ENCODE measurements at places on chromosomes 13 and 19.

DNA sequence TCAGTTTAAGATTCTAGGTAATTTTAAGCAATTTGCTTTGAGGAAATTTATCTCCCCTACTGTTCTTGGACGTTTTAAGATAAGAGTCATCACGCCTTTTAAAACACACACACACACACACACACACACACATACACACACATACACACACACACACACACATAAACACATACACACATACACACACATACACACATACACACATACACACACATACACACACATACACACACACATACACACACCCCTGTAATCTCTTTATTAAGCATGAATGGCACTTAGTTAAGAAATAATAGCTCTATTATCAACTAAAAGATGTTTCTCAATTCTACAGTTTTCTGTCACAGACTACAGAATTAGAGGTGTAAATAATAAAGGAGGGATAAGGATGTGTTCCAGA lies 49.2 kb downstream of the EFNB2 start:
- no peak for DNase-seq

DNA sequence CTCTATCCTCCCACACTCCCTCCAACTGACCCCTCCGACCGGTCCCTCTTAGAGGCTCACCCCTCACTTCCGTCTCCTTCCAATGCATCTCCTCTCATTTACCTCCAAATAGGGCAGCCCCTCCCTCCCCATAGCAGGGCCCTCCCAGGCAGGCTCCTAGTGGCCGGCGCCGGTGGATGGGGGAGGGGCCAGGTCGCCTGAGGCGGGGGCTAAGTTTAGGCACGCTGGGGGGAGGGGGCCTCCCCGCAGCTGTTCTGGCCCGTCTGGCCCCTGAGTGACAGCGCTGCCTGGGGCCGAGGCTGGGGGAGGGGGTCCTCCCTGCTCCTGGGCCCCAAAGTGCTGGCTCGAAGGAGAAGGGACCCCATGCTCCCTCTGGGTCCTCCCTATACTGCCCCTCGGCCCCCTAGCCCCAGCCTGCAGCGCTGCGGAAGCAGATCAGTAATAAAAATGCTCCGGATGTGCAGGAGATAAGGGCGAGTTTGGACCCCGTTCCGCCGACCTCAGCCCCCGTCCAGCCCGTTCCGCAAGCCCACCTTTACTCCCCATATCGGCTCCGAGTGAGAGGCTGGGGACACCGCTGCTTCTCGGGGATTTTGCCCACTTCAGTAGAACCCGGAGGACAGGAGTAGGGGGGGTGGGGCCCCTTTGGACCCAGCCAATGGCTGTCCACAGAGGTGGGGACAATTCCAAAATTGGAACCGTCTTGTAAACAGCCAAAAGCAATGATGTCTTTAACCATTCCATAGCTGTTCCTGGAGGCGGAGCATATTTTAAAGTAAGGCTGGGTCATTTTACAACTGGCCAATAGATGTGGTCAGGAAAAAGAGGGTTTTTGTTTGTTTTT lies 4.0 kb downstream of the RTN2 start:
- no peak for DNase-seq

DNA sequence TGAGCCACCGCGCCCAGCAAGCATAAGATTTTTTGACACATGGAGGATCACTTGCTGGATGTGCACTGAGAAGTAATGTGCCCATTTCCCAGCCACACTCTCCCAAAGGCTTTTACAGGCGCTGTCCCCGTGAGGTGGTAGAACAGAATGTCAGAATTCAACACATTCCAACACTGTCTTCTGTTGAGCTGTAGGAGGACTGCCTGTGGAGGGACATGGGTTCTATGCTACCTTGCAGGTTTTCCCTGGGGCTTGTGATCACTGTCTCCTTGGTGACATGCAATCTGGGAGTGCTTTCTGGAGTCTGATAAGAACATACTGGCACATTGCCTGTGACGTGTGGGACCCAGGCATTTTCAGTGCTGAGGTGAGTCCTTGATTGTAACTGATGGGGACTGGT lies 38.5 kb downstream of the DPRX start:
- no peak for DNase-seq

- DNase-seq, result no peak
Observed at GRCh38 chr13:111536075-111536642, 215.7 kb downstream of the TEX29 start.

DNA sequence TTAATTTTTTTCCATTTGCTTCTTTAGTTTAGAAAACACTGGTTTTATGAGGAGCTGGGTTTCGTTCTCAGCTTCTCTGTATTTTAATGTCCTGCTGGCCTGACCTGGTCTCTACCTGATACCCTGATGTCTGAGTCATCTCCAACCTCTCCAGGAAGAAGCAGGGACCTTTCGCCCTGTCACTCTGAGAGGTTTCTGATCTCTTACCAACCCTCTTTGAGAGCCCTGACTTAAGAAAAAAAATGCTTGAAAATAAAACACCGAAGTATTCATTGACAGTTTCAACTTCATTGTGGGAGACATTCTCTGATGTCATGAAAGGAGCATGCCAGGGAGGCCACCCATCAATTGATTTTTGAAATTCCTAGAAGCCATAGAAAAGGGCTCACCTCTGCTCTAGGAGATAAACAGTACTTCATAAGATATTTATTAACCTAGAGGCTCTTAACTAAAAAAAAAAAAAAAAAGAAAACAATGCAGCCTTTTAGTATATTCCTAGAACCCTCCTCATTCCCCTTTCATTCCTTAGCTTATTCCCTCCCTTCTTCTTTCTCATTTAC lies 234.8 kb downstream of the ENOX1 start:
- no peak for DNase-seq

DNA sequence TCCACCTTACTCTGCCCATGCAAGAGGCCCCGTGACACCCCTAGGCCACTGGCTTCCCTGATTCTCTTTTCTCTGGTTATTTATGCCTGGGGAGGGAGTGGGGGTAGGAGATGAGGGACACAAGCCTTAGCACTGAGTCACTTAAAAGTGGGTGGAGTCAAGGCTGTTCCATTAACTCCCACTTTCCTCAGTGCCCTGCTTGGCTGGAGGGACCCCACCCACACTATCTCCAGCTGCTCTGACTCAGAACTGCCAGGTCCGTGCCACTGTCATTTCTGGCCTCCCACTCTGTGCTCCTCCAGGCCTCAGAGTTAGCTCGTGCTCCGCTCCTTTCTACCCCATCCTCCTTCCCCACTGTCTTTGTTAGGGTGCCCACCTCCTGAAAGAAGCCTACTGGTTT lies 113.4 kb upstream of the UQCRFS1 start:
- peak; percentile 21 for DNase-seq

DNA sequence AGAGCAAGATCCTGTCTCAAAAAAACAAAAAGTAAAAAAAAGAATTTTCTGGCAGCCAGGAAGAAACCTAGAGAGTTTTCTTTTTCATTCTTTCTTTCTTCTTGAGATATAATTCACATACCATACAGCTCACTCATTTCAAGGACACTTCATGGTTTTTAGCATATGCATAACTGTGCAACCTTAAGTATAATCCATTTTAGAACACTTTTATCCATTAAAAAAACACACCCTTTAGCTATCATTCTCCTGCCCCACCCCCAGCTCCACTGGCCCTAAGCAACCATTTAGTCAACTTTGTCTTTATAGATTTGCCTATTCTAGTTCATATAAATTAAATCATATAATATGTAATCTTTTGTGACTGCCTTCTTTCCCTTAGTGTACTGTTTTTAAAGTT lies 8.1 kb upstream of the IPO5 start:
- no peak for DNase-seq

DNA sequence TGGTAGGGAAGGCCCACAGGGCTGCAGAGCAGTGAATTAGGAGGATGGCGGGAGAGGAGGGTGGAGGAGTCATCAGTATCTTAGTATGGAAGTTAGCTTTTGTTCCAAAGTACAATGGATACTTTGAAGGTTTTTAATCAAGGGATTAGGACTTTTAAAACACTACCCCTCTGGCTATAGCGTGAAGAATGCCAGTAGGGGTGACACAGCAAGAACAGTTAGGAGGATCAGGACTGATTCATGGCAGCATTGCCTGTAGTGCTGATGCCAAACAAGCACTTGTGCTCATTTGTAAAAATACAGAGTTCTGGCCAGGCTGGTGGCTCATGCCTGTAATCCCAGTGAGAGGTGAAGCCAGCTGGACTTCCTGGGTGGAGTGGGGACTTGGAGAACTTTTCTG lies 46.2 kb downstream of the SKA3 start:
- DNase-seq, result no peak

GRCh38 chr19:41136636-41137455 lies 22.6 kb downstream of the CYP2F1 start:
- DNase-seq, result no peak

GRCh38 chr13:30832845-30833332 lies 73.2 kb upstream of the MEDAG start:
- peak; percentile 12 for DNase-seq

- no peak for DNase-seq
Observed at GRCh38 chr19:30710721-30711120, 338.5 kb downstream of the ZNF536 start.

GRCh38 chr19:6822311-6822670 lies 49.8 kb downstream of the VAV1 start:
- no peak for DNase-seq

GRCh38 chr19:517721-518597 lies 10.7 kb downstream of the TPGS1 start:
- DNase-seq, result no peak

GRCh38 chr13:100810481-100810880 lies 135.9 kb upstream of the TMTC4 start:
- no peak for DNase-seq

DNA sequence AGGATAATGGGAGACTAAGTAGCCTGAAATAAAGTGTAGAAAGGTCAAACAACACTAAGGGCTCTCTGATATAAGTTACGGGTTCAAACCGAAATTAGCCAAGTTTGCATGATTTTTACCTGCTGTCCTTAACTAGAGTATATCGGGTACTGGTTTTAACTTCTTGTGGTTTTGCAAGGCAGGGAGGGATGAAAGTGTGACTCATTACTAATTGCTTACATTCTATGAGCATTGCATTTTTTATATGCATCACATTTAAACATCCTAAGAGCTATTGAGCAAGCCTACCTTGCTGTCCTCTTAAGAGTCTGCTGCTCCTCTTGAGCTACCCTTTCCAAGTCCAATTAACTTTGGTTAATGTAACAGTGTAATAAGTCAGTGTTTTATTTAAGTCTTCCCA lies 415.4 kb downstream of the SLITRK5 start:
- no peak for DNase-seq

DNA sequence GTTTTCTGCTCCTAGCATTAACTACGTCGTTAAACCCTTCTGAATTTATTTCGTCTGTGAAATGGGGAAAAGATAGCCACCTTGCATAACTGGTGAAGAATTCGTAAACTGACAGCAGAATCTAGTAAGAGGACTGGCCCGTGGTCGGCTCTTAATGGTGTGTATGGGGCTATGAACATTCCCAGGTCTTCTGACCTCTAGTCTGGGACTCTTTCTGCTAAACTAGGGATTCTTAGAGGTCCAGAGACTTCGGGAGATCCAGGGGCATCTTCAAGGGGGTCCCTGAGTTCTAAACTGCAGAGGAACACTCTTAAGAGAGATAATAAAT lies 231.1 kb upstream of the SERP2 start:
- no peak for DNase-seq

- no peak for DNase-seq
Observed at GRCh38 chr13:66558506-66558905, 671.6 kb downstream of the PCDH9 start.

GRCh38 chr13:27827646-27828045 lies 35.4 kb downstream of the GSX1 start:
- DNase-seq, result no peak
